ENCODE measurements at places on chromosomes 4 and X.
A peak's percentile ranks its signal among the peaks of the same experiment; 100 is the strongest.

- DNase-seq = peak; percentile 9
These were observed 203.5 kb downstream of the PRDM5 start for GRCh38 chr4:120718979-120719566.

DNA sequence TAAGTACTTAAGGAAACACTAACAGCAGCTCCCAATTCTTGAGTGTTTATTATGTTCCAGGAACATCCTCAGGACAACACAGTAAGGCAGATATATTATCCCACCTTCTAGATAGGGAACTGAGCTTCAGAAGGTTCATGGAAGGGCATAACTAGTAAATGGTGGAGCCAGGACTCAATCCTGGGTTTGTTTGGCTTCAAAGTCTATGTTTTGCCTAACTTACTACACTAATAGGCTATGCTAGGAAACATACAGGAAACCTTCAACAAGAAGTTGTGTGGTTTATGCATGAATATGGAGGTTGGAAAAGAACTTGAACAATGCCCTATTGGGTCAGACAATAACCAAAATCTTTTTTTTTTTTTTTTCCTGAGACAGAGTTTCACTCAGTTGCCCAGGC lies 72.5 kb upstream of the GPR34 start:
- no peak for DNase-seq

- no peak for DNase-seq
These were observed 140.4 kb downstream of the MID1IP1 start for GRCh38 chrX:38941675-38942074.

DNA sequence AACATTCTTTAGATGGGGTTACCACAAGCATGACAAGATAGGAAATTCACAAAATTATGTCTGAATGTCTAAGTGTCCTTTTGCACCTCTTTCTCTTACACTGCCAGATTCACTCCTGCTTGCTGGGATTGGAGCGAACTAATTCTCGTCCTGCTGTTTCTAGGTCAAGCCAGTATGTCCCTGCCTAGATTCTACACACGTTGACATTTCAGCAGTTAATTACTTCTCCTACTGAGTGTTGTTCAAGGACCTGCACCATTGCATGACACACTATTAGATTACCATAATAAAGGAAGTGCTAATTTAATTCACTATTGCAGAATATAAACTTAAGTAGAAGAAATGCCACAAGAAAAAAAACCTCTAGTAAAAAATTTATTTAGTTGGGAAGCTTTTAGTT lies 1911.7 kb downstream of the PCDH7 start:
- no peak for DNase-seq

- peak; percentile 19 for DNase-seq
These were observed 289.2 kb downstream of the FBXW7 start for GRCh38 chr4:152246659-152247058.

- no peak for DNase-seq
These were observed 288.5 kb upstream of the ARSJ start for GRCh38 chr4:114267976-114268375.

GRCh38 chrX:110120025-110120424 lies 117.1 kb downstream of the TMEM164 start:
- DNase-seq = no peak

- DNase-seq = no peak
These were observed 60.8 kb upstream of the GRPEL1 start for GRCh38 chr4:7128644-7129043.

DNA sequence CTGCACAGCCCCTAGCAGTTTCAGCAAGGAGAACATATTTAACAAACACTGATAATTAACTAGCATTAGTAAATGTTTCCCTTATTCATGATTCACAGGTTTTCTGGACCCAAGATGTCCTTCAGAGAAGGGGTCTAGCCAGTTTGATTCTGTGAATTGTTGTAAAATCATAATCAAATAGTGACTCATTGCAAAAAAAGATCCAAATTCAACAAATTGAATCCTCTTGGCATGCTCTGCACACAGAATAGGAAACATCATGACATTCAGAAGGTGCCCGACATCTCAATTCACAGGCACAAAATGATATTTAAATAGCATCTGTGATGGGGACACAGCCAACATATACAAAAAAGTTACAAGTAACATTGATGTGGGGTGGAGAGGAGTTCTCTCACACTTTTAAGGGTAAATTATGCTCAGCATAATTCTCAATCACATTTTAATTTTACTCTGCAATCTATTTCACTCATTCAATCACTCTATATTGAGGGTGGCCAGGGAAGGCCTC lies 100.0 kb downstream of the SH3KBP1 start:
- DNase-seq = no peak

DNA sequence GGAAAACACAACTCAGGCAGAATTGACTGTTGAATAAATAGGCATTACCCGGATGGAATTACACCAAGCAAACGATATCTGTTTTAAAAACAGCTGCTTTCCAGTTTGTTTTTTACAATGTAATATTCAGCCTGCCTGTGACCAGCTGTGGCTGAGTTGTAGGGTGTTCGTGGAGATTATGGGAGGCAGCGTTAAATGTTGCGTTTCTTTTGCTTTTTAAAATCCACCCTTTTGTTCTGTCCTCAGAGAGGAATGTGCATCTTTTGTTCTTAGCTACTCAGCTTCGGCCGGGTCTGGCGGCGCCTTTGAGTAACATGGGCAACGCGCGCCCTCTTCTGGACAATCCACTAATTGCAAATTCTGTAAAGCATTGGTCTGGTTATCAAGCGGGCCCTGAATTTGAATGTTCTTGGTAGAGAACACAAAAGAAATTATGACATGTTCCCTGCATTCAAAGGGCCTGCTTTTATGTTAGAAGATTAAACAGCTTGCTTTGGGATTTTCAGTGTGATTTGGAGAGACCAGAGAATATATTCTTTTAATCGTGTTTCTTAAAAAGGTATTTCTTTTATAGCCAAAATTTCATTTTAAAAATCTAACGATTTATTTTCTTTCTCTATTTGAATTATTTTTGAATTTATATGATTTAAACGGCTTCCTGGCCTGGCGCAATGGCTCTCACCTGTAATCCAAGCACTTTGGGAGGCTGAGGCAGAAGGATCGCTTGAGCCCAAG lies 76.3 kb upstream of the TRIM2 start:
- peak; percentile 79 for DNase-seq

GRCh38 chr4:32148111-32148666 lies 1428.0 kb downstream of the PCDH7 start:
- DNase-seq = no peak

DNA sequence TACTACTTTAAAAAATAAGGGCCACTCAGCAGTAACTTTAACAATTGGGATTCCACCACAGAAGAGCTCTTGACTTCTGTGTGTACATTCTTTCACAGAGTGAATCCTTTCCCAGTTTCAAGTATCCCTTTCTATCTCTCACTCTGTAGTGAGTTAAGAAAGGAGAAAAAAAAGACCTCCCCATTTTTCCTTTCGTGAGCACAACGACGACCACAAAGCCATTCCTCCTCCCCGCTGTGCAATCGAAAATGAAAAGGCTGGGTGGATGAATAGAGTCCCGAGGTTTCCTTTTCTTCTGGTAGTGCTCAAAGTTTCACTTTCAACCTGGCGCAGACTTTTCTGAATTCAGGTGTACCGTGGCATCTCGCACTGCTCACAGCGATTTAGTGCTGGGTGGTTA lies 58.0 kb downstream of the TAB3 start:
- DNase-seq = no peak

DNA sequence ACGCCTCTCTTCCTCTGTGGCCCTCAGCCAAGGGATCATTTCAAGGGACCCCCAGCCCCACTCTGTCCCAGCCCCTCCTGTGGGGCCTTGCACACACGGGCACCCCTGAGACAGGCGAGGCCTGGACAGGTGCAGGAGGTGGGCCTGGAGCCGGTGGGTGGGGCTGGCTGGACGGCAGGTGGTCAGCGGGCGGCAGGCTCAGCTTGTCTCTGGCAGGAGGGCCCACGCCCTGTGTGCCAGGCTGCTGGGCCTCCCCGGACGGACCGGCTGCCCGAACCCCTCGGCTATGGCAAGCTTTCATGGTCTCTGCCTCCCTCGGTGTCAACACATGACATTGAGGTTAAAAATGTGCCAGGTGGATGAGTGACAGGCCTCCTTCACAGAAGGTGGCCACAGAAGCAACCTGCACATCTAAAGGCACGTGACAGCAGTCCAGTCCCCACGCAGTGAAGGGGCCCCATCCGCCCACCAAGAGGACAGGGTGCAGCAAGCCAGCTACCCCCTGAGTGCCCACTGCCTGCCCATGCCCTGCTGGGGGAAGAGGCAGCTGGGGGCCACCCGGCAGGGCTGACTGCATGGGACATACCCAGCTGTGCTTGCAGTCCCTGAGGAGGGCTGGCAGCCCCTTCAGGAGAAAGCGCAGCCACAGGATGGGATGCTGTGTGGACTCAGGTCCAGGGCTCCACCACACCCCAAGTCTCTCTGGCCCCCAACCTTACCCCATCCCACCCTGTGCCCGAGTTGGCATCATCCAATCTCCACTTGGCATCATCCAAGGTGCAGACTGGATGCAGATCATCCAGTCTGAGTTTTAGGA lies 109.3 kb downstream of the FAM53A start:
- no peak for DNase-seq

- no peak for DNase-seq
These were observed 24.8 kb downstream of the SMIM20 start for GRCh38 chr4:25938787-25939186.

DNA sequence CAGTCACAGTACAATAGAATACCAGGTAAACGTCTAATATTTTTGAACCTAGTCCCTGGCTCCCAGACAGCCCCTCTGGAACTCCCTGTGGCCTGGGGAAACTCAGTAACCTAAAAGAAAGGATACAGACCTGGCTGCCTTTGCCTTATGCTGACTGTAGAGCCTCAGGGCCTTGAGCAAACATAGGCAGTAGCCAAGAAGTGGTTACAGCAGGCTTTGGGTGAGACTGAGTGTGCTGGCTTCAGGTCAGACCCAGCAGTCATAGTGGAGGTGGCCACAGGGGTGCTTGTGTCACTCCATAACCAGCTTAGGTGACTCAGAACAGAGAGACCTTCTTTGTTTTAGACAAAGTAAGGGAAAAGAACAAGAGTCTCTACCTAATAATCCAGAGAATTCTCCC lies 141.8 kb upstream of the PRDX4 start:
- no peak for DNase-seq

- DNase-seq = no peak
These were observed 76.0 kb upstream of the GIMD1 start for GRCh38 chr4:106444557-106444956.

- no peak for DNase-seq
These were observed 3.3 kb downstream of the ANXA5 start for GRCh38 chr4:121693450-121693849.

DNA sequence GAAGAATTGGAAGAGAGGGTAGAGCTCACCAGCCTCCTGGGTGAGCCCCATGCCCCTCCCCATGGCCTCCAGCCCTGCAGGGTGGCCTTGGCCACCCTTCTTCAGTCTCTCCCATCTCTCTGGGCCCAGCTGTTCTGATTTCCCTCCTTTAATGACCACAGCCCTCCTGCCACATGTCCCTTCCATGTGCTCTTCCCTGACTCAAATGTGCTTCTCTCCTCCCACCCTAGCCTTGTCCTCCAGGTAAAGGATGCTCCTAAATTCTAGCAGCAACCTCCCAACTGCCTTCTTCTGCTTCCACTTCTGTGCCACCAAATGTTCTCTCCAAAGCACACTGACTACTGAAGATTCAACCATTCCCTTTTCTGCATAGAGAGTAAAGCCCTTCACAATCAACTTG lies 83.0 kb downstream of the ADRA2C start:
- DNase-seq = no peak

- no peak for DNase-seq
These were observed 38.7 kb upstream of the PDK3 start for GRCh38 chrX:24426340-24426913.

DNA sequence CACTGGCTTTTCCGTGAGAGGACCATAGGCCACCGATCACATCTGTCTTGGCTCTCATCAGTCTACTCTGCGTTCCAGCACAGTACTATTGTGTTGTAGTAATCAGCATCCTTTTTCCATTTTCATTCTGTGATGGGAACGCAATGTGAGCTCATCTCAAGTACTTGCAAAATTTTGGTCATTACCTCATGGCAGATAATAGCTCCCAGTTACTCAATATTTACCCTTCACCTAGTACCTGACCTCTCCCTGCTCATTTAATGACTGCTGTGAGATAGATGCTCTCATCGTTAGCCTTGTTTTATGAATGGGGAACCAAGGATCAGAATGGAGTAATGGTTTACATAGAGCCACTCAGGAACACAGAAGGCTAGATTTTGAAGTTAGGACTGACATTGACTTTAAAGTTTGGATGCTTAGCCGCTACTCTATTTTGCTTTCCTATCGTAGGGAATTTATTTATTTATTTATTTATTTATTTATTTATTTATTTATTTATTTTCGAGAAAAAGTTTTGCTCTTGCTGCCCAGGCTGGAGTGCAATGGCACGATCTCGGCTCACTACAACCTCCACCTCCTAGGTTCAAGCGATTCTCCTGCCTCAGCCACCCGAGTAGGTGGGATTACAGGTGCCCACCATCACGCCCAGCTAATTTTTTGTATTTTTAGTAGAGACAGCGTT lies 6.5 kb upstream of the GPR101 start:
- DNase-seq = no peak

DNA sequence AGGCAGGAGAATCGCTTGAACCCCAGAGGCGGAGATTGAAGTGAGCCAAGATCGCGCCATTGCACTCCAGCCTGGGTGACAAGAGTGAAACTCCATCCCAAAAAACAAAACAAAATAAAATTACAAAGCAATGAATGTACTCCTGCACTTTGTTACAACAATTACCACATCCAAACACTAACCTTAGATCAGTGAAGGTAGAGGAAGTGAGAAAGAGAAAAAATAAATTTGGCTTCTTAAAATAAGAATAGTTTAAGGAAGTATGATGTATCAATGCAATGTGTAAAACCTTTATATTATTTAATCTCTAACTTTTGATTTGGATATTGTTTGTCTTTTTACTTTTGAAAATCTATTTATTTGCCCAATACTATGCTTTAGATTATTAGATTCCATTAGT lies 21.7 kb upstream of the CSN1S1 start:
- DNase-seq = no peak

DNA sequence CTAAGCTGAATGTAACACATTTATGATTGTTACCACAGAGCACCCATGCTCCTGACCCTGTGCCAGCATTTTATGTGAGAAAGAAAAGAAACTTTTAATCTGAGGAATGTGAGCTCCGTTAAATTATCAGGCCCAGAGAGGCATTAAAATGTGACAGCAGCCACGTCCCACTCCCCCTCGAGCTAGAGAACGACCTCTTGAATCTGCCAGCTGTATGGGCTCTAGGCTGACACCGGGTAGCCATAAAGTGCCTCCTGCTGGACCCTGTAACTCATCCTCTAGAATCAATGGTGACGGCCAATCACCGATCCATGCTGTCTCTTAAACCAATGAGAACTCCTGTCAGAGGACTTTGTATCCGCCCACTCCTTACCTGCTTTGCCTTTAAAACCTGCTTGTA lies 110.2 kb upstream of the ADRA2C start:
- no peak for DNase-seq

- DNase-seq = no peak
These were observed 42.9 kb upstream of the DDX60 start for GRCh38 chr4:168361365-168362024.

- no peak for DNase-seq
These were observed 377.0 kb downstream of the PDGFC start for GRCh38 chr4:156594624-156595023.
